H9 (cell line): ENCODE measurements at places on chromosomes 4 and X.

DNA sequence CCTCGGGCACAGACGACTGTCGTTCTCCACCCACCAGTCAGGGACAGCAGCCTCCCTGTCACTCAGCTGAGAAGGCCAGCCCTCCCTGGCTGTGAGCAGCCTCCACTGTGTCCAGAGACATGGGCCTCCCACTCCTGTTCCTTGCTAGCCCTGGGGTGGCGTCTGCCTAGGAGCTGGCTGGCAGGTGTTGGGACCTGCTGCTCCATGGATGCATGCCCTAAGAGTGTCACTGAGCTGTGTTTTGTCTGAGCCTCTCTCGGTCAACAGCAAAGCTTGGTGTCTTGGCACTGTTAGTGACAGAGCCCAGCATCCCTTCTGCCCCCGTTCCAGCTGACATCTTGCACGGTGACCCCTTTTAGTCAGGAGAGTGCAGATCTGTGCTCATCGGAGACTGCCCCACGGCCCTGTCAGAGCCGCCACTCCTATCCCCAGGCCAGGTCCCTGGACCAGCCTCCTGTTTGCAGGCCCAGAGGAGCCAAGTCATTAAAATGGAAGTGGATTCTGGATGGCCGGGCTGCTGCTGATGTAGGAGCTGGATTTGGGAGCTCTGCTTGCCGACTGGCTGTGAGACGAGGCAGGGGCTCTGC lies 7.9 kb upstream of the MSANTD1 start:
- H3K4me1 ChIP-seq = peaks cover 3% of the 10 kb centered on the region; the same call in 1 of the 2 replicates
- H3K36me3 ChIP-seq = peaks cover 31% of the 10 kb centered on the region
- H3K4me3 ChIP-seq = no peak overlapping the region
- no peak for DNase-seq
- no peak overlapping the region for H3K27ac ChIP-seq
- H3K27me3 ChIP-seq = no peaks in the 10 kb centered on the region; the same call in 1 of the 2 replicates

DNA sequence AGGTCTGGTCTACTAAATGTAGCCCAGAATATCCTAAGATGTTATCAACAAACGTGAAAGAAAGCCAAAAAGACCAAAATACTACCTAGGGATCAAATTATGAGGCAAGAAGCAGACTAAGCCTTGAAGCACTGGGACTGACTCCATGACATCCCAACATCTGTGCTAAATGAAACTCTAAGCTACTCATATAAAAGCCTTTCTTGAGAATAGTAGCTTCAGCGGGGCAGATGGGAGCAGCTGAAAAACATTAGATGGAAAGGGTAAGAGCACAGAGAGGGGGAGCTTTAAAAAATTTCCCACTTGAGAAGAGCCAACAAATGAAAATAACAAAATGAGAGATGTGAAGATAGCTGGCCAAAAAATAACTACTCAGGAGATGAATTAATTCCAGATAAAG lies 81.7 kb downstream of the MAD2L1 start:
- DNase-seq = no peak
- H3K4me1 ChIP-seq = peaks cover 7% of the 10 kb centered on the region; the same call in 1 of the 2 replicates
- no peaks in the 10 kb centered on the region; the same call in 2 of the 3 replicates for H3K36me3 ChIP-seq
- H3K27ac ChIP-seq = no peak overlapping the region
- no peak overlapping the region for H3K4me3 ChIP-seq
- H3K27me3 ChIP-seq = no peaks in the 10 kb centered on the region

DNA sequence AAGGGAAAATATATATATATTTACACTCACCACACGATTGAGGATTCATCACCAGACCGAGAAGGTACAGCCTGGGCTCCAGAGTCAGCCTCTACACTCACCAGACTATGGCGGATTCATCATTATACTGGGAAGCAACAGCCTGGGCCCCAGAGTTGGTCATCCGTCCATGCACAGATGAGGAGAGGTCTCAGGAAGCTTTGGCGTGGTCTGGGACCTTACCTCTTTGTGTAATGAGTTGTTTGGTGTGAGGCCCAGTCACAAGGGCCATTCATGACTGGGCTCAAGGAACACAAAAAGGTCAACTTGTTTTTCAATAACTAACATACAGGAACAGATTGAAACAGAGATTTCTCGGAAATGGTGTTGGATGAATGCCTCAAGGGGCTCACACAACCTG lies 926.1 kb downstream of the FAM133A start:
- no peak overlapping the region for H3K4me3 ChIP-seq
- no peak overlapping the region for H3K27ac ChIP-seq
- no peaks in the 10 kb centered on the region for H3K36me3 ChIP-seq

- H3K36me3 ChIP-seq = no peaks in the 10 kb centered on the region
- no peaks in the 10 kb centered on the region for H3K4me1 ChIP-seq
- H3K27ac ChIP-seq = no peak overlapping the region
- H3K27me3 ChIP-seq = no peaks in the 10 kb centered on the region
These were observed 78.6 kb upstream of the FAM9A start for GRCh38 chrX:8879750-8880149.

GRCh38 chr4:108586778-108587177 lies 33.6 kb upstream of the RPL34 start:
- no peaks in the 10 kb centered on the region for H3K4me1 ChIP-seq
- H3K4me3 ChIP-seq = no peak overlapping the region
- peaks cover 2% of the 10 kb centered on the region; the same call in 1 of the 2 replicates for H3K27me3 ChIP-seq
- H3K36me3 ChIP-seq = no peaks in the 10 kb centered on the region
- no peak for DNase-seq

DNA sequence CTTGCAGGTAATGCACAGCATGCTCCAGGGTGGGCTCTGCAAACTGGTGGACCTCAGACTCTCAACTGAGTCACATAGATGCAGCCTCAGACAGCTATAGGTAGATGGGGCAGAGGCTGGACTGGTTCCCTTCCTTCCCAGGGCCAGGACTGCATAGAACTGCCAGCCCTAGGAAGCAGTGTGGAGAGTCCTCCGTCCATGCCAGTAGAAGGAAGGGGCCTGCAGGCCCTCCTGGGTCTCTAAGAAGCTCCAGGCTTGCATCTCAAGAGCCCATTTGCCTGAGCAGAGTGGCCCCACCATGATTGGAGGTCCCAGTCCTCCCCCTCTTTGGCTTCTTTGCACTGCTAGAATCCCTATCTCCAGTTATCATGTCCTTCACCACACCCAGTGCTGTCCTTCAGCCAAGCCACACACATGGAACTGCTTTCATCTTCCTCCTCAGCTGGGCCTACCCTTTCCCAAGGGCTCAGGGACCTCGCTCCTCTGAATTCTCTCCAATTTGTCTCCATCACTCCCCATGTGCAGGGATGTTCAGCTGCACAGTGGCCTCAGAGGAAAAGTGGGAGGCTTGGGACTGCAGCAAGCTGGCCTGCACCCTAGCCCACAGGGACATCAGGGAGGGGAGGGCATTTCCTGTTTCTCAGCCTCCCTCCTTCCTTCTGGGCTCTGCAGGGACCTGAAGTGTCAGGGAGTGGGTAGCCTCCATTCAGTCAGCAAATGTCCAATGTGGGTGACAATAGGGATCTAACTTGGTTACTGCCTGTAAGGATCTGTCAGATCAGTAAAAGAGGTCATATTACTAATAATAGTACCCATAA lies 146.0 kb downstream of the PJA1 start:
- no peaks in the 10 kb centered on the region for H3K27me3 ChIP-seq
- no peak overlapping the region for H3K27ac ChIP-seq
- H3K4me1 ChIP-seq = no peaks in the 10 kb centered on the region; the same call in 1 of the 2 replicates

GRCh38 chrX:5180135-5180741 lies 1048.4 kb downstream of the NLGN4X start:
- DNase-seq = no peak
- no peak overlapping the region for H3K4me3 ChIP-seq
- no peak overlapping the region for H3K27ac ChIP-seq
- H3K27me3 ChIP-seq = no peaks in the 10 kb centered on the region

DNA sequence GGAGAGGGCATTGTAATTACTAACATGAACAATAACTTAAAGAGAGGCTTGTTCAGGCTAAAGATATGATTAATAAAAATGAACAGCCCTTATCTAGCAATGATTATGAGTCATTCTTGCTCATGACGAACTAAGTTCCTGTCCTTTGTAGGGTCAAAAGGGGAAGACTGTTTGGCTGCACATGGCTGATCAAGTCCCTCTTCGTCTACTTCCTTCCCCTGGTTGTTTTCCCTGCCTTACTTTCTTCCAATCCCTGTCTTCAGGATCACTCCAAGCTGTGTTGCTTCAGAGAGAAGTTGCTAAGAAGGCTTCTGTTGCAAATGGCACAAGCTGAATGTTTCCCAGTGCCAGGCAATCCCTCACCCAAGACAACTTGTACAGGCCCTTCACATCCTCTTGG lies 115.0 kb upstream of the HS3ST1 start:
- no peaks in the 10 kb centered on the region; the same call in 2 of the 3 replicates for H3K36me3 ChIP-seq
- H3K27ac ChIP-seq = no peak overlapping the region
- H3K4me3 ChIP-seq = no peak overlapping the region
- H3K4me1 ChIP-seq = no peaks in the 10 kb centered on the region
- no peaks in the 10 kb centered on the region for H3K27me3 ChIP-seq

- H3K27ac ChIP-seq = peak overlapping the region; percentile 90
- H3K27me3 ChIP-seq = no peaks in the 10 kb centered on the region
- peaks cover 61% of the 10 kb centered on the region for H3K36me3 ChIP-seq
- H3K4me3 ChIP-seq = no peak overlapping the region
These were observed 26.6 kb downstream of the ZRSR2 start for GRCh38 chrX:15816886-15817285.

DNA sequence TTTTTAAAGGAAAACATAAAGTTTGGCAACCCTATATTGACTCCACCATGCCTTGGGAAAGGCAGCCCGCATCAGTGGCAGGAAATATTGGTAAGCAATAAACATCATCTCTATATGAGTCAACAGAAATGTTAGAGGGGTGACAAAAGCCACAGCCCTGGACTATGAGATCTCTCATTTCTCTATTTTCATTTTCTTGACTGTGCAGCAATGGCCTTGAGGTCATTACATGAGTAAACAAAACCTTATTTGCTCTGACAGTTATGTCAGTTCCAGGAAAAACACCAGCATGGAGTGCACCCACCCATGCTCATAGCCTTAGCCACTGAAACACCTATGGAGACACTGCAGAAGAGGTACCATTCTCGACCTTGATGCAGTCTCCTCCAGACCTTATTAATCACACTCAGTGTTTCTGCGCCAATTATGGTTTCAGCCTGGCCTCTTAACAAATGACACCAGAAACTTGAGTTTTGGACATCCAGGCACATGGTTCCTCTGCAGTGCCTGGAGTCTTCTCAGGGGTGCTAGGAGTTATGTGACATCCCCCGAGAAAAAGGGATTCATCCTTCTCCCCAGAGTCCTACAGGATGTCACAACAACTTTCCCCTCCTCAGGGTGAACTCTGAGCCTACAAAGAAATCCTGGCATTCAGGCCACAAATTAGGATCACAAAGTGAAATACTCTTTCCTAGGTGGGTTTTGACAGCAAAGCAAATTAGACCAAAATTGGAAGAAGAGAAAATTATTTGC lies 16.0 kb upstream of the HPGD start:
- no peak for DNase-seq
- no peaks in the 10 kb centered on the region; the same call in 2 of the 3 replicates for H3K36me3 ChIP-seq
- H3K4me3 ChIP-seq = no peak overlapping the region
- no peak overlapping the region for H3K27ac ChIP-seq
- H3K4me1 ChIP-seq = no peaks in the 10 kb centered on the region

- no peak overlapping the region for H3K27ac ChIP-seq
- H3K36me3 ChIP-seq = peaks cover 29% of the 10 kb centered on the region
- no peaks in the 10 kb centered on the region; the same call in 1 of the 2 replicates for H3K4me1 ChIP-seq
- DNase-seq = no peak
- no peaks in the 10 kb centered on the region for H3K27me3 ChIP-seq
These were observed 120.3 kb upstream of the USP9X start for GRCh38 chrX:40964633-40965586.

GRCh38 chr4:185080545-185080944 lies 62.3 kb downstream of the HELT start:
- DNase-seq = no peak
- no peak overlapping the region; the same call in 2 of the 3 replicates for H3K4me3 ChIP-seq
- no peaks in the 10 kb centered on the region for H3K27me3 ChIP-seq
- peaks cover 14% of the 10 kb centered on the region for H3K4me1 ChIP-seq
- no peak overlapping the region for H3K27ac ChIP-seq
- H3K36me3 ChIP-seq = no peaks in the 10 kb centered on the region

DNA sequence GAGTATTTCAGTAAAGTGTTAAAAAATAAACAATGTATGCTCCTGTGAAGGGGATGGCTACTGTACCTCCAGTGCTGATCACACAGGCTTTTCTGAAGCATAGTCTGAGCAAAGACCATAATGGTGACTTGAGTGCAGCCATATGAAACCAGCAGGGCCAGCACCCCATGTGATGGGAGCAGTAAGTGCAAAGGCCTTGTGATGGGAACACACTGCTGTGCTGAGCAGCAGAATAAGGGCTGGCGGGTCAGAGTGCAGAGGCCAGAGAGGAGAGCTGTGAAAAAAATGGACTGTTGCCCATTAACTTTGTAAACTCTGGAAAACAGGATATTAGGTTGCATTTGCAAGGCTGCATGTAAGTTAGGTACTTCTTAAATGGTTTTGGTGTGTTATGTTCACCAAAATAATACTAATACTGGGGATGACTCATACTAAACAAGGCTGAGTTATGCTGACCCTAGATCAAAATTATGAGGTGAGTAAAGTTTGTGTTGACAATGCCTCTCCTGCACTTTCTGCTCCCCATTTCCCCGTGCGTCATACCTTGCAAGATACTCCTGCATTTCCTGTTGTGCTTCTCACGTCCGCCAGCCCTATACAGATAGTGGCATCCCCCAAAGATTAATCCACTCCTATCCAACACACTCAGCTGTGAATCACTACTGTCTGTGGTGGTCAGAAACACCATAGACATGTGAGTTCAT lies 67.0 kb upstream of the FAM9A start:
- H3K36me3 ChIP-seq = no peaks in the 10 kb centered on the region; the same call in 1 of the 2 replicates
- H3K27me3 ChIP-seq = no peaks in the 10 kb centered on the region; the same call in 1 of the 2 replicates
- peaks cover 13% of the 10 kb centered on the region; the same call in 1 of the 2 replicates for H3K4me1 ChIP-seq
- no peak overlapping the region for H3K4me3 ChIP-seq
- no peak for DNase-seq
- no peak overlapping the region for H3K27ac ChIP-seq

DNA sequence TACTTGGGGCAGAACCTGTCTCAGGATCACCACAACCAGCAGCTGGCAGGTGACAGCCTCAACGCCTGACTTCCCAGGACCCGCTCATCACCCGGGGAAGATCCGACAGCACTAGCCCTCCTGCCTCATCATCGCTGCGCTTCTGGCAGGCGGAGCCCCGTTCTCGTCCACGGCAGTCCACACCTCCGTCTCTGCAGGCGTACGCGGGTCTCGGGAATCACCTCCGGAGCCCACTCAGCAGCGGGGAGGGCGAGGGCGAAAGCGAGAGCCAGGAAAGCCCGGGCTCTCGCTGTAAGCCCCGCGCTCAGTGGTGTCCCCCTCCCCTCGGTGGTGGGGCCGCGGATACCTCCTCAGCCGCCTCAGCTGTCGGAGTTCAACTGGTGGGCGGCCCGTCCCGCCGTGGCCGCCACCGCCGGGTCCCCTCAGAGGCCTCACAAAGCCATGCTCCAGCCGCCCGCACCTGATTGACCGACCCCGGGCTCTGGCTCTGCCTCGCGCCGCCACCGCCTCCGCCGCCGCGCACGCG lies 518 bp upstream of the CNKSR2 start:
- no peak overlapping the region for H3K27ac ChIP-seq
- peak overlapping the region; percentile 69 for H3K4me3 ChIP-seq
- H3K36me3 ChIP-seq = no peaks in the 10 kb centered on the region; the same call in 1 of the 2 replicates
- peak; percentile 28 for DNase-seq

GRCh38 chrX:43481576-43481975 lies 174.5 kb upstream of the MAOA start:
- no peaks in the 10 kb centered on the region for H3K4me1 ChIP-seq
- DNase-seq = no peak
- H3K27ac ChIP-seq = no peak overlapping the region
- H3K36me3 ChIP-seq = peaks cover 7% of the 10 kb centered on the region; the same call in 2 of the 3 replicates
- H3K4me3 ChIP-seq = no peak overlapping the region
